ENCODE measurements at places on chromosomes 7 and 10.

GRCh38 chr10:5441106-5441505 is 28.7 kb downstream of the NET1 start:
- no peaks in the 10 kb centered on the region for H3K27me3 ChIP-seq
- H3K27ac ChIP-seq, result no peak overlapping the region
- H3K4me1 ChIP-seq, result peaks cover under 1% of the 10 kb centered on the region
- no peaks in the 10 kb centered on the region for H3K36me3 ChIP-seq
- no peak overlapping the region for H3K4me3 ChIP-seq

- H3K4me3 ChIP-seq, result no peak overlapping the region
- no peak for DNase-seq
- H3K36me3 ChIP-seq, result no peaks in the 10 kb centered on the region
- no peaks in the 10 kb centered on the region for H3K27me3 ChIP-seq
- no peak overlapping the region for H3K27ac ChIP-seq
Measured at GRCh38 chr10:33889371-33889770, 554.9 kb upstream of the NRP1 start.

GRCh38 chr7:86926732-86927131 is 132.7 kb downstream of the ELAPOR2 start:
- H3K4me1 ChIP-seq, result no peaks in the 10 kb centered on the region
- peak; percentile 8 for DNase-seq
- no peaks in the 10 kb centered on the region for H3K36me3 ChIP-seq
- no peaks in the 10 kb centered on the region for H3K27me3 ChIP-seq
- H3K4me3 ChIP-seq, result no peak overlapping the region
- H3K27ac ChIP-seq, result no peak overlapping the region

DNA sequence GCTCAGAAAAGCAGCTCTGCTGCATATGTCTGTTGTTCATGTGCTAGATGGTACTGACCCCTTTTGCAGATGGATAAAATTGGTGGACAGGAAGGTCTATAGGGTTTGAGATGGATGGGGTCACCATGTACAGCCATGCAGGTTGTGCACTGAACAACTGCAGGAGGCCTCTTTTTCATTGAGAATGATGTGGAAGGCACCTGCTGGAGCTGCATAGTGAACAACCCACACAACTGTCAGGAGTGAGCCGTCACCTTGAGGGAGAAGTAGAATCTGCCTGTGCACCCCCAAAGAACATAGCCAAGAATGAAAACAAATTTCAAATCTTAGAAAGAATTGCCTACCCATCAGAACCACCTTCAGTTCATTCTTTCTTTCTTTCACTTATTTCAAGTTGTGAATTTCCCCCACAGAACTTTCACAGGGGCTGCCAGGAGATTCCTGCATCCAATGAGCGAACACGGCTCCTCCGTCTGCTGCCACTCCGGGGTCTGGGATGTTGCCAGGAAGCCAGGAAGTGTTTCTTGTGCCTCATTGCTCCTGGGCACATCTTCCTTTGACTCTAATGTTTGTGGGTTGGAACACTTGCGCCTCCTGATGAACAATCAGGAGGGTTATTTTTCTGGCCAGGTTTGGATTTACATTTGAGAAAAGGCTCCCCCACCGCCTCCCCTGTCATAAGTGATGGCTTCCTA is 53.7 kb upstream of the DOCK1 start:
- H3K4me1 ChIP-seq, result no peaks in the 10 kb centered on the region
- no peak for DNase-seq
- H3K27ac ChIP-seq, result no peak overlapping the region
- H3K27me3 ChIP-seq, result no peaks in the 10 kb centered on the region
- H3K4me3 ChIP-seq, result no peak overlapping the region

- no peaks in the 10 kb centered on the region for H3K4me1 ChIP-seq
- no peak overlapping the region for H3K4me3 ChIP-seq
- H3K27me3 ChIP-seq, result no peaks in the 10 kb centered on the region
Measured at GRCh38 chr10:13732465-13732881, 145.7 kb downstream of the PRPF18 start.

DNA sequence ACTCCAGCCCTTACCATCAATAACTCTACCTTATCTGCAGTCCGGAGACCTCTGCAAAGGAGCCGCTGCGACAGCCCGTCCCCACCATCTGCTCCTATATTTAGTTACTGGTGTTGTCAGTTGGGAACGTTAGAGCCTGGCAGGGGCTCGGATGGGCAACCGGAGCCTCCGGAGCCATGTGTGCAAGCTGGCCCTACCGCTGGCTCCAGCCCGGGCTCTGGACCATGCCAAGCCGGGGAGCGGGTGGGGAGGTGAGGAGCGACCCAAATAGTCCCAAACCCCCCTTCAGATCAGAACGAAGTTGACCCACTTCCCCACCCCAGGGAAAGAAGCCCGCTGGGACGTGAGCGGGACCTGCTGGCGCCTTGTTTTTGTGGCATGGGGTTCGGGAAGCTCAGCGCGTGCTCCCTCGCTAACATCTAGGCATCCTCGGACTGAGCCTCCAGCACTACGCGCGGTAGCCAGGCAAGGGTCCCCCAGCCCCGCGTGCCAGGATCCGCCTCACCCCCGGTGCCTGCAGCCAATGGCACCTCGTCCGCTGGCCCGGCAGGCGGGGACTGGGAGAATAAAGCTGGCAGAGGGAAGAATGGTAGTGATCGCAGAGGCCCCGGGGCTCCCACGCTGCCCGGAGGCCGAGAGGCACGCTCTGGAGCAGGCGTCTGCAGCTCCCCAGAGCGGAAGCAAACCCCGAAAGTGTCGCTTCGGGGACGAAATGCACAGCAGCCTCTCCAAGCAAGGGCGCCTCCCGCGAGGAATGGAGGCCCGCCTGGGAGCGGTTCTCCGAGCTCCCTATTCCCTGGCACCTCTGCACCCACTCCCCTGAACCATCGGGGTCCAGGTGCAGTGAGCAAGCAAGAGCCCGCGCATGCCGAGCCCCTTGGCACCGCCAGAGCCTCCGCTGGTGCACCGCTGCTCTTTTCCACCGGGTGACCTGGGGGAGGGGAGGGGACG is 679 bp downstream of the LRRC20 start:
- peaks cover 16% of the 10 kb centered on the region for H3K4me1 ChIP-seq
- peak; percentile 3 for DNase-seq
- H3K27me3 ChIP-seq, result no peaks in the 10 kb centered on the region
- H3K4me3 ChIP-seq, result peak overlapping the region; percentile 94
- no peak overlapping the region for H3K27ac ChIP-seq

DNA sequence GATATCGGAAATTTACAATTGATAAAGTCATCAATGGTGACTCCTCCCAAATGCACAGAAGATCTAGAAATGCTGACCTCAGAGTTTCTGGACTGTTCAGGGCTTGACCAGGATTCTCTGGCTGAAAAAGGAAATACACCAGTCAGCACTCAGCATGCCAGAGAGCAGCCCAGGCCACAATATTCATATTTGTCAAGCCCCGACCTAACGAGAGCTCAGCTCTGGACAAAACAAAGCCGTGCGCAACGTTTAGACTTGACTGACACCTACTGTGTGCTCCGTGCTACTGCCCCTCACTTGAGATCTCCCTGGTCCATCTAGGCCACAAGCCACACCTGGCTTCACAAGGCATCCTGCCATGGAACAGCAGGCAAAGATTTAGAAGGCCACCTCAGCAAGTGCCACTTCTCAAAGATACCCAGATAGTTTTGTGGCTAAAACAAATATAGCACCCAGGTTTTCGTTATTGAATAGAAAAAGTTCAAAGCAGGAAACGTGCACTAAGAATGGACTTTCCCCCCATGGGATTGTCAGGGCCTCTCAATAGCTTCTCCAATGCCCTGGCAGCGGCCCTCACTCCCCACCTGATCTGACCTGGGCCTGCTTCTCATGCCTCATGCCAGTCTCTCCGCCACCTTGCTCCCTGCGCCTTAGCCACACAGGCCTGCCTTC is 218.3 kb downstream of the FAM107B start:
- peaks cover 86% of the 10 kb centered on the region for H3K4me1 ChIP-seq
- no peaks in the 10 kb centered on the region for H3K27me3 ChIP-seq
- peaks cover 20% of the 10 kb centered on the region for H3K36me3 ChIP-seq
- no peak for DNase-seq

DNA sequence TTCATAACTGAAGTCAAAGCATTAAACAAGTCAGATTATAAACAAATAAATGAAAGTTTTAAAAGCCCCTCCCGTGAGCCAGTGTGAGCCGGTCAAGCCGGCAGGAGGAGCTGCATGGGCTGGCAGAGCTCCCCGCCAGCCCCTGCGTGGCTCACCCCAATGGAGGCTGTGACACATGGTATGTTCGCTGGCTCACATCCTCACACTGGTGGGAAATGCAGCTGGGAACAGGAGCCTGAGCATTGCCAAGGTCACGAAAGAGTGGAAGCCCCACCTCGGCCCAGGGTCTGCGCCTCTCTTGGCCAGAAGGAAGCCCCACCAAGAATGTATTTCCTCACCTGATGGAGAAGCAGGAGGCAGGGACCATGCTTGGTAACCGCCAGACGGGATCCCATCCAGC is 261.7 kb upstream of the TCERG1L start:
- no peaks in the 10 kb centered on the region for H3K36me3 ChIP-seq
- no peaks in the 10 kb centered on the region for H3K4me1 ChIP-seq
- no peak overlapping the region for H3K27ac ChIP-seq
- no peak for DNase-seq

DNA sequence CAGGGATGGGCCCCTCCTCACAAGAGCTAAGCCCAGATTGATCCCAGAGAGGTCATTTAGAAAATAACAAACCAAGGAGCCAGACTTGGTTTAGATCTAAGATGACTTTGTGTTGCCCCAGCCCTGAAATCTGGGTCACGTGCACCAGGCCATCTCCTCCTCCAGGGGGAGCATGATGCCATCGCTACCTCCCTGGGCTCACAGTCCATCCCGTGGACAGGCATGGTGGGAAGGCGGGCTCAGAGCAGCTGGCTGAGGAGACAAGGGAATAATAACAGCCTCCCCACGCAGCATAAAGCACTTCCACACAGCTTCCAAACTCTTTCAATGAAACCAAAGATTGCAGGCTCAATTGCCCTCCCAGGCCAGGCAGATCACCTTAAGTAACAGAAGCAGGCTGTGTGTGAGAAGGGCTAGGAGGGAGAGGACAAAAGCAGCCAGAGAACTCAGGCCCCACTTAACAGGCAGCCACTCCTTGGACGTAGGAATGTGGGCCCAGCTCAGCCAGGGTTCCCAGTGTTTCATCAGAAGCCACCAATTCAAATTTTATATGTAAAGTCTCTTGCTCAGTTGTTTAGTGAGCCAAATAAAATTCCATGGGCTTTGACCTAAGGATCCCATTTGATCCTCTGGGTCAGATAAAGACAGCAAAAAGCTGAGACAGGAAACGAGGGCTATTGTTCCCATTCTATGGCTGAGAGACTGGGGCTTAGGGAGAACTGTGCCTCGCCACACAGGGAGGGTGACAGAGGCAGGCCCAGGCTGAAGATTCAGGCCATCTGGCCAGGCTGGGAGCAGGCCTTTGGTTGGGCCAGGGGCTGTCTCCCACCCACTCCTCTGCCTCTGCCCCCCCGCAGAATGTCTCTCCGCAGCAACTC is 100.2 kb downstream of the COL13A1 start:
- no peaks in the 10 kb centered on the region for H3K4me1 ChIP-seq
- DNase-seq, result no peak
- no peak overlapping the region for H3K27ac ChIP-seq
- no peak overlapping the region for H3K4me3 ChIP-seq
- H3K36me3 ChIP-seq, result no peaks in the 10 kb centered on the region

- no peak overlapping the region for H3K4me3 ChIP-seq
- H3K36me3 ChIP-seq, result no peaks in the 10 kb centered on the region
- H3K27me3 ChIP-seq, result no peaks in the 10 kb centered on the region
- DNase-seq, result no peak
- no peaks in the 10 kb centered on the region for H3K4me1 ChIP-seq
- H3K27ac ChIP-seq, result no peak overlapping the region
Measured at GRCh38 chr7:119758254-119758653, 514.7 kb upstream of the KCND2 start.

- H3K27ac ChIP-seq, result no peak overlapping the region
- H3K4me3 ChIP-seq, result no peak overlapping the region
- H3K27me3 ChIP-seq, result no peaks in the 10 kb centered on the region
Measured at GRCh38 chr10:48410503-48410902, 104.0 kb downstream of the MAPK8 start.

- no peaks in the 10 kb centered on the region for H3K4me1 ChIP-seq
- DNase-seq, result no peak
- H3K4me3 ChIP-seq, result no peak overlapping the region
- H3K27me3 ChIP-seq, result no peaks in the 10 kb centered on the region
Measured at GRCh38 chr10:57905010-57905409, 362.7 kb downstream of the IPMK start.

DNA sequence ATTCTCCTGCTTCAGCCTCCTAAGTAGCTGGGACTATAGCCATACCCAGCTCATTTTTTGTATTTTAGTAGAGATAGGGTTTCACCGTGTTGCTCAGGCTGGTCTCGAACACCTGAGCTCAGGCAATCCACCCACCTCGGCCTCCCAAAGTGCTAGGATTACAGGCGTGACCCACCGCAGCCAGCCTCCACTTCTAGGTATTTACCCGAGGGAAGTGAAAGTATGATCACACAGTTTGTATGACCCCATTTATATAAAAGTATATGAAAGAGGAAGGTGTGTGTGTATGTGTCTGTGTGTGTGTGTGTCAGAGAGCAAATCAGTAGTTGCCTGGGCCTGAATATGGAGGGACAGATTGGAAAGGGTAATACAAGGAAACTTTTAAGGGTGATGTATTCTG is 2.0 kb upstream of the PURB start:
- H3K36me3 ChIP-seq, result no peaks in the 10 kb centered on the region
- H3K4me3 ChIP-seq, result no peak overlapping the region
- no peaks in the 10 kb centered on the region for H3K27me3 ChIP-seq
- no peak for DNase-seq

DNA sequence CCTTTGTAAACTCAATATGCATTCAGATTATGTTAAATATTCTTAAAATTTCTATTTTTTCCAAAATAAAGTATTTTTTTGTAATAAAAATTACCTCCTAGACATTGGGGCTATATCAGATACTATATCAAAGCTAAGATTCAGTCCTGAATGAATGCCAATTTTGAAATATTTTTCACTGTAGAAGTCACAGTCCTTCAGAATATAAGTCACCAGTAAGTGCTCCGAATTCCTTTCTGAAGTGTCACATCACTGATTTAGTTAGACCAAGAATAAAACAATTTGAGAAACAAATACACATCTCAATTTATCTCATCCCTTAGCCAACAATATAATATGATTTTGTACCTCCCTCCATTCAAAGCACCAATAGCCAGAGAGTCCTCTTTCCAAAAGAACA is 33.9 kb upstream of the GSAP start:
- H3K4me1 ChIP-seq, result no peaks in the 10 kb centered on the region
- no peak for DNase-seq
- no peaks in the 10 kb centered on the region for H3K36me3 ChIP-seq
- H3K27ac ChIP-seq, result no peak overlapping the region

- H3K4me1 ChIP-seq, result no peaks in the 10 kb centered on the region
- H3K27ac ChIP-seq, result no peak overlapping the region
- H3K27me3 ChIP-seq, result no peaks in the 10 kb centered on the region
Measured at GRCh38 chr10:23354630-23355279, 10.2 kb upstream of the C10orf67 start.

All from CD4-positive, alpha-beta T cell (primary cell).